Uterus (tissue), 4 donors: ENCODE measurements at places on chromosomes 7 and 10. TPM values are rescaled to one million over a fixed set of nuclear protein-coding genes. Genes with fewer than 3 reads are reported as not detected.

Gene TMEM26
- total RNA-seq: 0.77 TPM

Gene SLC26A4
- 1.2 TPM for total RNA-seq

Gene AKR1C3
- 6.0 TPM for total RNA-seq

Gene NCF1
- not detected for total RNA-seq

Gene FAM25C
- not detected for total RNA-seq

Gene CPA5
- total RNA-seq: not detected

Gene PAOX
- 9.3 TPM for total RNA-seq

Gene RNF32
- 0.41 TPM for total RNA-seq

Gene GIMAP2
- 28.3 TPM for total RNA-seq

Gene MEOX2
- total RNA-seq: 1.8 TPM

Gene LIPN
- not detected for total RNA-seq

Gene ABCA13
- 0.26 TPM for total RNA-seq

GRCh38 chr10:24114556-24114955 lies 94.4 kb upstream of the KIAA1217 start:
- H3K4me3 ChIP-seq: no peak overlapping the region
- H3K4me1 ChIP-seq: no peaks in the 10 kb centered on the region
- no peaks in the 10 kb centered on the region for H3K36me3 ChIP-seq
- H3K27ac ChIP-seq: peak overlapping the region; percentile 27
- DNase-seq: no peak
- no peaks in the 10 kb centered on the region for H3K27me3 ChIP-seq

- no peaks in the 10 kb centered on the region for H3K27me3 ChIP-seq
- no peaks in the 10 kb centered on the region for H3K36me3 ChIP-seq
- DNase-seq: no peak
- no peak overlapping the region for H3K27ac ChIP-seq
- H3K4me3 ChIP-seq: no peak overlapping the region
Measured at GRCh38 chr7:27581906-27582305, 80.8 kb downstream of the HIBADH start.

GRCh38 chr7:28533731-28534531 lies 121.6 kb downstream of the CREB5 start:
- no peaks in the 10 kb centered on the region for H3K4me1 ChIP-seq
- DNase-seq: peak; percentile 46
- no peak overlapping the region for H3K4me3 ChIP-seq

DNA sequence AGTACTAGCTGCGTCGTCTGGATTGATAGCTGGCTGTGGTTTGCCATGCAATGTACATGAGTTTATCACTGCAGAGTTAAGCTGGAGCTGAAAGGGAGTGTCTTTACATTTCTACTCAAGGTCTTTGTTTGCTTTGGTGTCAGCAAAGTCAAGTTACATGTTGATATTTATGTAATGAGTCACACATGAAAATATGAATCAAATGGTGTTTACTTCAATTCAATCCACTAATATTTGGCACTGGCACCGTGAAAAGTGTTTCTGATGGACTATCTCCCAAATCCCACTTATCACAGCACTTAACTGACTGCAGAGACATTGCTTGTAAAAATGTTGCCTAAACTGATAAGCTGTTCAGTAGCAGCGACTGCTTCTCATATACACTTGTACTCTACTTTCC lies 395.9 kb downstream of the TFEC start:
- H3K27me3 ChIP-seq: no peaks in the 10 kb centered on the region
- no peak overlapping the region for H3K4me3 ChIP-seq
- H3K36me3 ChIP-seq: no peaks in the 10 kb centered on the region
- DNase-seq: no peak
- no peak overlapping the region for H3K27ac ChIP-seq

DNA sequence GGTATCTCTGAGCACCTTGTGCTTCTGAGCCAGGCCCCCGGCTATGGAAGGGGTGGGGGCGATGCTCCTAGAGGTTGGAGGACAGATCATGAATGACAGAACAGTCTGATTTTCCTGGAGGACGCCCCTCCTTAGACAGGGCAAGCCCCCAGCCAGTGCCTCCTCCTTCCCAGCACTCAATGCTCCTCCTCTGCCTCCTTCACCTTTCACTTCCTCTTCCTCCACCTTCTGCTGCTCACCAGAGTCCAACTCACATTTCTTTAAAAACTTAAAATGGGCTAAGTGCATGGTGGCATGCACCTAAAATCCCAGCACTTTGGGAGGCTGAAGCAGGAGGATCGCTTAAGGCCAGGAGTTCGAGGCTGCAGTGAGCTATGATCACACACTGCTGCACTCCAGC lies 71.1 kb upstream of the CUX1 start:
- no peak overlapping the region for H3K4me3 ChIP-seq
- DNase-seq: no peak
- no peaks in the 10 kb centered on the region for H3K4me1 ChIP-seq
- no peak overlapping the region for H3K27ac ChIP-seq
- H3K36me3 ChIP-seq: no peaks in the 10 kb centered on the region
- H3K27me3 ChIP-seq: no peaks in the 10 kb centered on the region

GRCh38 chr10:596725-597345 lies 92.6 kb downstream of the DIP2C start:
- peaks cover 3% of the 10 kb centered on the region for H3K4me1 ChIP-seq
- H3K27me3 ChIP-seq: no peaks in the 10 kb centered on the region
- no peak overlapping the region for H3K27ac ChIP-seq
- DNase-seq: no peak

- H3K27ac ChIP-seq: no peak overlapping the region
- no peaks in the 10 kb centered on the region for H3K4me1 ChIP-seq
- H3K27me3 ChIP-seq: no peaks in the 10 kb centered on the region
- DNase-seq: no peak
Measured at GRCh38 chr7:45625067-45625466, 50.9 kb downstream of the ADCY1 start.

DNA sequence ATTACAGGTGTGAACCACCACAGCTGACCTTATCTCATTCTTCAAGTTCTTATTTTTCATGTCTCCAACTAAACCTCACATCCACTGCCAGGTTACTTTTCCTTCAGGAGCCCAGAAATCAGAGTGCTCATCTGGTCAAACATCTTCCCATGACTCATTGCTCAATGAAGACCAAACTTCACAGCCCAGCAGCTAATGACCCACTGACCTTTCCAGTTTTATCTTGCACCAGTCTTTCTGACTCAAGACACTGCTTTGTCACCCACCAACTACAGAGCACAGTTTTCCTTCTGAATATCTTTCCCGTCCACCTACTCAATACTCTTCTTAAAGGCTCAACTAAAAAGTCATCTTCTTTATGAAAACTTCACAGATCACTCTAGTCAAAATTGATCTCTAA lies 245.1 kb downstream of the CHCHD3 start:
- no peaks in the 10 kb centered on the region for H3K27me3 ChIP-seq
- no peak for DNase-seq
- no peaks in the 10 kb centered on the region for H3K36me3 ChIP-seq
- H3K4me1 ChIP-seq: no peaks in the 10 kb centered on the region
- H3K27ac ChIP-seq: no peak overlapping the region

DNA sequence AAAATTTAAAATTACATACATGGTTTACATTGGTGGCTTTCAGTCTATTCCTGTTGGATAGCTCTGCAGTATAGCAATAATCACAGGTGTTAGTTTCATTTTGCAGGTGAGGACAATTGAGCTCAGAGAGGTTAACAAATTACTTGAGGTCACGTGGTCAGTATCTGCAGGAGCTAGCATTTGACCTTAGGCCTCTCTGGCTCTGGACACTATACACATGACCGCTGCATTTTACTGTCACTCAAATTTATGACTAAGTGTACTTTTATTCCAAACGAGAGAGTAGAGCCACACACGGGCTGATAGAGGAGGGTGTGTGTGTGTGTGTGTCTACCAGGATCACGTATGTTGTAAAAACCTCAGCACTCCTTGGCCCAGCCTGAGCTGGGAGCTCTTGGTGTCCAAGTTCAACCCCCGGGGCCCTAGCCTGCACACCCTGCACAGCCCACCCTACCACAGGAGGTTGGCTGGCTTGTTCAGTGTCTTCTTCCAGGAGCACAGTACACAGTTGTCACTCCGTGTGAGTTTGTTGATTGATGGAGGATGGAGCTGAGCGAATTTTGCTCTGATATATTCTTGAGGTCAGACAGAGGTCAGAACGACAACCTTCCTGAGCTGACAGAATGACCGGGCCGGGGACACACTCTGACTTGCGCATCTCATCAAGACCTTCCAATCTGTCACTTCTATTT lies 272.7 kb downstream of the GFRA1 start:
- no peaks in the 10 kb centered on the region for H3K36me3 ChIP-seq
- no peak for DNase-seq
- H3K4me3 ChIP-seq: no peak overlapping the region

DNA sequence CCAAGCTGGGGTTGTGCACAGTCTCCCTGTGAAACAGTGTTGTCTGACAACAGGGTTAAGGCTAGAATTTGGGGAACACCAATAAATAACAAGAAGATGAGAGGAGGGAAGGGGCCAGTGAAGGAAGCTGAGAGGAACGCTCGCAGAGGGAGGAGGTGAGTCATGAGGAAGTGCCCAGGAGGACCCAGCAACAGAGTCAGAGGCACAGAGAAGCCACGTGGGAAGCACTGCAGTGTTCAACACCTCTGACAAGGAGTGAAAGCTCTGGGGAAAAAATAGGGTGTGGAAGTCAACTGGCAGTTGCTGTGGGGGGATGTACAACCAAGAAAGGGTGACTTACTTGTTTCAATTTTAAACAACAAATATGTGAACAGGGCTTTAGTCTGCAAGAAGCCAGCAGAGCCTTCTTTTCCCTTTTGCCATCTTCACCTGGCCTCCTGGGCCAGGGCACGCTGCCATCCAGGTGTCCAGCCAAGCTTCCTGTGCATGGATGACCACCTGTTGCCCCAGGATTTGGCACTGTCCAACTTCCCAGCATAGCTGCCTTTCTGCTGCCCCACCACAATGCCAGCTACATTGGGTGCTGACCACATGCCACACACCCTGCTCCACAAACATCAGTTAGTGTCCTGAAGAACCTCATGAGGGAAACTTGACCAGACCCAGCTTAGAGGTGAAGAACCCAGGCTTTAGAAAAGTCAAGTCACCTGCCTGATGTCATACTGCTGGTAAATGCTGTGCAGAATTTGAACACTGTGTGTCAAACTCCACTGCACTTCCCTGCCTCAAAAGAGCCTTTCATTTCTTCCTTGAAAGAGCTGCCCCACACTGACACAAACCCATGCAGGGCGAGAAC lies 69.6 kb downstream of the ATXN7L1 start:
- no peak for DNase-seq
- no peaks in the 10 kb centered on the region for H3K27me3 ChIP-seq
- no peak overlapping the region for H3K27ac ChIP-seq
- H3K4me3 ChIP-seq: no peak overlapping the region

- no peaks in the 10 kb centered on the region for H3K36me3 ChIP-seq
- peaks cover 6% of the 10 kb centered on the region for H3K4me1 ChIP-seq
Measured at GRCh38 chr10:102868911-102869257, 386 bp upstream of the AS3MT start.

- no peak for DNase-seq
- no peak overlapping the region for H3K27ac ChIP-seq
- H3K4me1 ChIP-seq: no peaks in the 10 kb centered on the region
- no peak overlapping the region for H3K4me3 ChIP-seq
- H3K36me3 ChIP-seq: no peaks in the 10 kb centered on the region
Measured at GRCh38 chr7:82998436-82998835, 164.2 kb downstream of the PCLO start.

DNA sequence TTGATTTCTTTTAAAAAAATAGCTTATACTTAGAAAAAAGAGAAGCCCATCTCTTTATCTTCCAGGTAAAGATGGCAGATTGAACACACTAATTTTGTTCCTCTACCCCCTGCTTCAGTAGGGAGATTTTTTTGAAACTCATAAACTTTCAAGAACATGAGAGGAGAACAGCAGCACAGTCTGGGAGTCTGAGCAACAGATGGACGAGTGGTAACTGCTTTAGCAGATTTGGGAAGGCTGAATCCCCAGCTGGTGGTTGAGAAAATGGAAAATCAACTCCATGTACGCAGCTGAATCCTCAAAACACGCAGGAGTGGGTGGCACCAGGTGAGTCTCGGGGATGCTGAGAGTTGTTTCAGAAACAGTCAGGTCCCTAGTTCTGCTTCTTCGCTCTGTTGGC lies 114.6 kb upstream of the CTBP2 start:
- no peaks in the 10 kb centered on the region for H3K36me3 ChIP-seq
- no peaks in the 10 kb centered on the region for H3K27me3 ChIP-seq
- no peak overlapping the region for H3K4me3 ChIP-seq
- DNase-seq: no peak

DNA sequence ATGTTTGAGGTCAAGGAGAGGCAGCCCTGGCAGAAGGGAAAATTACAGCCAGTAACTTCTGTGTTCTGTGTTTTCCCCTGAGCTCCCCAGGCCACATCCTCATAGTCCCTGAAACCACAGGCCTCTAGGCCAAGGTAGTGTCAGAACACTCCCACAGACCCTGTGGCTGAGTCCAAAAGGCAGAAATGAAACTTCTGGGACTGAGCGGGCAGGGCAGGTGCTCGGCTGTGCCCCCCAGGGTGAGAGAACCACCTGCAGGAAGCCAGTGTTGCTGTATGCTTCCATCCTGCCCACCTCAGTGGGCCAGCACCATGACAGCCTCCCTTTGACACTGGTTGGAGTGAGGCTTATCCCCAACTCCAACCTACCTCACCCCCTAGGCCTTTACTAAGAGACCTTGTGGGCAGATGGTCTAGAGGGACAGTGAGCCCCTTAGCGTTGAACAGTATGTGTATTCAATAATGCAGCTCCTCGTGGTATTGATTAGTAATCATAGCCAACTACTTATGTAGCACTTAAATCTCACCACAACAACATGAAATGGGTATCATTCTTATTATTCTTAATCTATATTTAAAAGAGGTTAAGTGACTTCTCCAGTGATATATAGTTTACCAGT lies 30.3 kb downstream of the PIK3CG start:
- H3K27ac ChIP-seq: no peak overlapping the region
- H3K27me3 ChIP-seq: no peaks in the 10 kb centered on the region
- H3K36me3 ChIP-seq: no peaks in the 10 kb centered on the region
- DNase-seq: no peak
- no peaks in the 10 kb centered on the region for H3K4me1 ChIP-seq
- no peak overlapping the region for H3K4me3 ChIP-seq

- DNase-seq: no peak
- H3K27ac ChIP-seq: no peak overlapping the region
- no peak overlapping the region for H3K4me3 ChIP-seq
- no peaks in the 10 kb centered on the region for H3K27me3 ChIP-seq
Measured at GRCh38 chr10:131579251-131580071, 267.9 kb upstream of the TCERG1L start.

GRCh38 chr10:128932071-128932820 lies 534.8 kb upstream of the MGMT start:
- no peaks in the 10 kb centered on the region for H3K36me3 ChIP-seq
- no peak for DNase-seq

DNA sequence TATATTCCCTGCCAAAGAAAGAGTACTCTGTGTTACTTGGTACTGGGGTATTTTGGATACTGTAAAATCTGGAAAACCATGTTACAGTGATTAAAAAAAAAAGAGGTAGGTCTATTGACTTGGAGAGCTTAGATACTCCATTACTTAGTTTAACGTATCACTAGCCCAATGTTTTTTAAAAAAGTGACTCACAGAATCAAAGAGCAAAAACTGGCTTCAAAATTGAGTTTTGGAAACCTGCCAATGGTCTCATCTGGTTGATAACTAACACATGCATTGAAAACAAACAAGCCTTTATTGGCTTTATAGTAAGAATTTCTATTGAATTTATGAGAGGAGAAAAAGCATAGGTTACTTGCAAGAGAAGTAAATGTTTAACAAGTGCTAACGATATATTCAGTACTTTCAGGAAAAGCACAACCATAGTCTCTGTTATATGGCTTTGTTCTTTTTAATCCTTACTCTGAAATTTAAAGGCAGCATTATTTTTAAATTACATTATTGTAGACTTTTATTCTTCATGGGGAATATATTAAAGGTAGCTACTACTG lies 563.3 kb upstream of the SORCS1 start:
- no peak overlapping the region for H3K27ac ChIP-seq
- no peaks in the 10 kb centered on the region for H3K4me1 ChIP-seq
- H3K36me3 ChIP-seq: no peaks in the 10 kb centered on the region
- no peaks in the 10 kb centered on the region for H3K27me3 ChIP-seq
